ENCODE measurements at places on chromosomes 11 and 22.

- no peak for DNase-seq
Measured at GRCh38 chr11:112612250-112612849, 348.9 kb upstream of the NCAM1 start.

- no peak for DNase-seq
Measured at GRCh38 chr11:102497061-102497460, 33.5 kb downstream of the MMP7 start.

- DNase-seq, result no peak
Measured at GRCh38 chr11:122780296-122780949, 57.9 kb upstream of the CRTAM start.

DNA sequence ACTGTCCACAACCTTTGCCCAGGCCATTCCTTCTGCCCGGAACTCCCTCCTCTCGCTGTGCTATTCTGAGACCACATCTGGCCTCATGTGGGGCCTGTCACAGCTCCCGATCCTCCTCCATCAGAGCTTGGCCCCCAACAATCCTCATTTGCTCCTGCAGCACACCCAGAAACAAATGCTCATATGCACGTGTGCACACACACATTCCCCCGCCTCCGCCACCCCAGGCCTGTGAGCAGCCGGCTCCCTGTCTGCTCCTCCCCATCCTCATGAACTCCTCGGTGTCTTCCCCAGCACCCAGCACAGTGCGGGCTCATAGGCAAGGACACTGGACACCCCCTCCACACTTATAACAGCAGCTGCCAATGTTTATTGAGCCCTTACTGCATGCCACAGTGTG lies 29.7 kb upstream of the PICK1 start:
- no peak for DNase-seq

GRCh38 chr11:115705200-115705599 lies 201.0 kb upstream of the CADM1 start:
- DNase-seq, result no peak

DNA sequence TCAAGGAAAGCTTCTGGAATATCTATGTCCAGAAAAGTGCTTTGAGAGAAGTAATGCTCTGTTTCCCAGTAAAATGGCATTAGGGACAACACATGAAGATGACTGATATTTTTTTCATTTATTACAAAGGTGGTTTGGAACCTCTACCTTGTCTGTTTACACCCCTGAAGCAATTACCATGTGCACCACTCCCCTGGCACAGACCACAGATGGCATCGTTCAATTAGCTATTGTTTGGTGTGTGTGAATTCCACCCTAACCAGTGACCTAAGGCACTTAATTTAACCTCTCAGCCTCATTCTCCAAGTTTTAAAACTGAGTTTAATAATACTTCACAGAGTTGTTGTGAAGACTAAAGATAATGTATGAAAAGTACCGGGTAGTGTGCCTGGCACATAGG lies 127.6 kb upstream of the BMAL1 start:
- DNase-seq, result no peak

GRCh38 chr22:37018815-37019308 lies 385 bp downstream of the TST start:
- DNase-seq, result no peak

DNA sequence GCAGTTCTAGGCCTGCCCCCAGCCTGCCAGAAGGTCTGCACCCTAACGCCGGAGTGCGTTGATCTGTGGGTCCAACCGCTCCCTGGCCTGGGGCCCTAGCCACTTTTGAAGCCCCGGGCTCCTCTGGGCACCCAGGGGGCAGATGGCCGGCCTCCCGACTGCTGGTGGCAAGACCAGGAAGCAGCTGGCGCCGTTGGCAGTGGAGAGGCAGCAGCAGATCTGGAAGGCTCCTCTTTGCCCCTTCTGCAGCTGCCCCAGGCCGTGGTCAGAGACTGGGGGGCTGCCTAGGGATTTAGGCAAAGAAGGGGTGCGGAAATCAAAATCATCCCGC lies 445 bp upstream of the VWCE start:
- DNase-seq, result no peak

GRCh38 chr22:46090036-46090591 lies 60.2 kb upstream of the PPARA start:
- no peak for DNase-seq

DNA sequence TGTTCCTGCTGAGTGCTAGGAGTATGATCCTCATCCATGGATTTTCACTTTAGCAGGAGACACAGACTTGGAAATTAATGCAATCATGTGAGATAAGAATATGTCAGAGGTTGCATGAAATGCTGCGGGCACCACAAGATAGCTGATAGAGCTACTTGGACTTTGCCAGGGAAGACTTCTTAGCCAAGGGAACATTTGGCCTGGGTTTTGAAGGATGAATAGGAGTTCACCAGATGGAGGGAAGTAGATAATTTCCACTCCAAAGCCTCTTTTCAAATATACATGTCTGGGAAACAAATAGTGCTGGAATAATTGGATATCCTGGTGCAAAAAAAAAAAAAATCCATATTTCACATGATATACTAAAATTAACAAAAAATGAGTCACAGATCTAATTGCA lies 44.2 kb downstream of the MYO18B start:
- DNase-seq, result no peak

- DNase-seq, result no peak
Measured at GRCh38 chr11:2306452-2306823, 4.6 kb downstream of the TSPAN32 start.

- no peak for DNase-seq
Measured at GRCh38 chr11:24373516-24373915, 123.3 kb upstream of the LUZP2 start.

GRCh38 chr11:41826085-41826484 lies 366.6 kb upstream of the LRRC4C start:
- no peak for DNase-seq

DNA sequence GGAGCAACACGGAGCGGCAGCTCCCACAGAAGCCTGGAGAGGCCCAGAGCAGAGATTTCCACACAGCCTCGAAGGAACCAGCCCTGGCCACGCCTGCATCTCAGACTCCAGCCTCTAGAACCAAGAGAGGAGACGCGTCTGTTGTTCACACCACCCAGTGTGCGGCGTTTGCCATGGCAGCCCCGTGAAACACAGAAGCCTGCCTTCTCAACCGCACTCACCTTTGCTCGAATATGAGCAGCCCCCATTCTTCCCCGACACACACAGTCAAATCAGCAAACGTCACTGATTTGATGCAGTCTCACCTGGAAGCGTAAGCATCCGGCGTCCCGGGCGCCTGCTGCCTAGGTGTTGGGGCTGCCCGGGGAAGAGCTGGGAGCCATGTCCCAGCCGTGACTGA lies 14.2 kb upstream of the TALDO1 start:
- no peak for DNase-seq

DNA sequence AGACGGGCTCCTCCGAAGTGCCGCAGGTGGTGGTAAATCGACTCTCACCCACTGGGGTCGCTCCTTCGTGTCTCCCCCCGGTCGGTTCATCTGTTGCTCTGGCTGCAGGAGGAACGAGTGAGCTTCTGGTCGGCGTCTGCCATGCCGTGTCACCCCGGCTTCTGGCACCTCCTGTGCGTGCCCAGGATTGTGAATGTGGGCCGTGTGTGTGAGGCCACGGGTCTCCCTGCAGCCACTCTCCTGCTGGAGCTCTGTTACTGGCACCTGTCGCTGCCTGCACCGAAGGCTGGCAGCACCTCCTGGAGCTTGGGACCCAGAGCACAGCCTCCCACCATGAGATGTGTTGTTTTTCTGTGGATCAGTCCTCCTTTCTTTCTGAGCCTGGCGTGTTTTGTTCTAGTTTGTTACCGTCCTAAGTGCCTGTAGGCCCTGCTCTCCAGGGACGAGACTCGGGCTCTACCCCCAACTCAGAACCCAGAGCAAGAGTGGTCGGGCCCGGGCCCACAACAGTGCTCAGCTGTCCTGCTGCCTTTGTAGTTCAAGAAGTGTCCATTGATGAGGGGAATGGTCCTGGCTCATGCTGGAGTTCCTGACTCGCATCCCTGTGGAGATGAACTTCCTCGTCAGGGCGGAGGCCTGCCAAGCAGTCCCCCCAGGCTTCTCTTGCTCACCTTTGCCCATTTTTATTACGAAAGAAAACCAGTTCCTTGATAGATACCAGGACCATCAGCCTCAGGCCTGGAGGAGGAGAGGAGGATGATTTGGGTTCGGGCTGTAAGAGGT lies 66.6 kb downstream of the MED15 start:
- no peak for DNase-seq

DNA sequence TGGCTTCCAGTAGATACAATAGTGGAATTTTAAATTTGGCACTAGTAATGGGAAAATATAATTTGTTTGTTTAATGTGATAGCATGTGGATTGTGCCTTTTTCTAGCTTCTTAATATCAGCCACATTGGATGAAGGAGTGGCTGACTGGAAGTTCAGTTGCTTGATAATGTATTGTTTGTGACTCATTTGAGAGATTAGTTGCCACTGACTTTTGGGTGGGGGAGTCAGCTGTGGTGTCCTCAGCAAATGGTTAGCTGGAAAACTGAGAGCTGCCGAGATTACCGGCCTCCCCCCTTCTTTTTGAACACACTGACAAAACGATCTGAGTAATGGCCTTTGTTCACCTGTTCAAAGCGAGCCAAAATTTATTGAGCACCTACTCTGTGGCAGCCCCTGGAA lies 5.5 kb downstream of the JAM3 start:
- DNase-seq, result no peak

GRCh38 chr11:112777283-112777751 lies 183.9 kb upstream of the NCAM1 start:
- DNase-seq, result no peak

DNA sequence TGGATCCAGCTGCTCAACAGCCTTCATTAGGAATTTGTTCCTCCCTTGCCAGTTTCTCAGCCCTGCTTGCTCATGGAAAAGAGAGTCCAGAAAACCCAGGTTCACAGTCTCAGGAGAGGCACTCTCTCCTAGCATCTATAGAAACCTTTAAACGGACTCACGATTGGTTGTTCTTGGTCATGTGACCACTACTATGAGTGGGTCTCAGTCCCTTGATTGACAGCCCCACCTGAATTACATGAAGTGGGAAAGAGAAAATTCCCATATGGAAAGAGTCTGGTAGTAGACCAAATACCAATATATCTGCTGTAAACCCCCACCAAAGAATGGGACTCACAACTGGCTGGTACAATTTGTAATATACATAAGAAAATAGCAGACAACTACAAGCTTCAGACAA lies 54.4 kb downstream of the COMMD9 start:
- DNase-seq, result no peak

- no peak for DNase-seq
Measured at GRCh38 chr11:77144196-77144856, 16.3 kb downstream of the MYO7A start.

GRCh38 chr11:71434576-71435130 lies 13.5 kb downstream of the DHCR7 start:
- DNase-seq, result no peak

DNA sequence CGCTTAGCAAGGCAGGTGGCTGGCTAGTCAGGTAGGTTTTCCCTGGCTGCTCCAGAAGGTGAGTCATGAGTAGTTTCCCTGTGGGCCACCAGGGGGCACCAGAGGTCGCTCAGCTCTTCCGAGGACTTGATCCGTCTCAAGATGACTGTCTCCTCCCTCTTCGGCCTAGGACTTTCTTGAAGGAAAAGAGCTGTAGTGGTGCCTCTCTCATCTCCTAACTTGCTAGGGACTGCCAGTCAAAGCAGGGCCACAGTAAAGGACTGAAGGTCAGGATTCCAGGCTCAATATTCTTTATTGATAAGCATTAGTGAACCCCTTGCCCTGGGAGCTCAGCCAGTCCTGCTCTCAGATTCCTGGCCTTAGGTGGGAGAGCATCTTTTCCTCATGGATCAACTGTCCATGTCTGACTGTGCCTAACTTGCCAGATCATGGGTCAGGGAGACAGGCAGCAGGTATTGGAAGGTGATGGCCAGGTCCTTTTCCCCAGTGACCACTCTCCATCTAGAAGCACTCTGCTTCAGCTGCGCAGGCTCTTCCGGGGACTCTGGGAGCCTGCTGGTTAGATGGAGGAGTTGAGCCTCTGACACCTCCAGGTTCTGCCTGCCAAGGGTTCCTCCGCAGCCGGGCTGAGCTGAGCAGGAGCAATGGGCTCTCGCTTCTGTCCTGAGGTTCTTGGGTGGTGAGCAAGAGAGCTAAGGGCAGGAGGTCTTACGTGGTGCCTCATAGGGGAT lies 1.9 kb downstream of the POLD4 start:
- peak; percentile 23 for DNase-seq

DNA sequence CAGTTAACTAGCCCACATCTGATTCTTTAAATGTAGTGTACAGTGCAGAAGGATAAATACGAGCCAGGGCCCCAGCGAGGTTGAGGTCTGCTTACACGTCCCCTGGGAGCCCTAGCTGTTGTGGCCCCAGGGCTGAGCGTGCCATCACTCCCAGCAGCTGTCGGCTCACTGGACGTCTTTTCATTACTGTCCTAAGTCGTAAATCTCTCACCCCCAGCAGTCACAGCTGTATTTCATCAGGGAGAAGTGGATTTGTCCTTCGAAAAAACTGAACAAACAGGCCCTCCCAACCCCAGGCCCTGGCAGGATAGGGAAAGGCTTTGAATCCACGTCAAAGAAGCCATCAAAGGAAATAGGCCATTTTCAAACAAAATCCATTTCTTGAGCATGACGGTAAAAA lies 110.4 kb upstream of the CSNK2A3 start:
- DNase-seq, result no peak

- DNase-seq, result no peak
Measured at GRCh38 chr11:122811721-122812120, 26.6 kb upstream of the CRTAM start.

DNA sequence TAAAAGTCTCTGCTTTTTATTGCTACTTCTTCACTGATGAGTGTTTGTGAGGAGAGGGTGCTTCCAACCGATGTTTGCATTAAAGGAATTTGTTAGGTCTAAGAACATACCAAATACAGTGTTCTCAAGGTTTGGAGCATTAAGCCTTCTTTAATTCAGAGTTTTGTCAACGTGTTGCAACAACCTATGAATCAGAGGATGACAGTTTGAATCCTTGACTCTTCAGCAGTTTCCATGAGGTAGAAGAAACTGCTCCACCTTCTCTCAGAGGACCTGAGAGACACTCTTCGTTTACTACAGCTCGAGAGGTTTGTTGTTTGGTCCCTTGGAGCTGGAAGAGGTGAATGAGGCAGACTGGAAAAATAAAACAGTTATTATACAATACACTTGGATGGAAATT lies 55.7 kb downstream of the NCAM1 start:
- no peak for DNase-seq

DNA sequence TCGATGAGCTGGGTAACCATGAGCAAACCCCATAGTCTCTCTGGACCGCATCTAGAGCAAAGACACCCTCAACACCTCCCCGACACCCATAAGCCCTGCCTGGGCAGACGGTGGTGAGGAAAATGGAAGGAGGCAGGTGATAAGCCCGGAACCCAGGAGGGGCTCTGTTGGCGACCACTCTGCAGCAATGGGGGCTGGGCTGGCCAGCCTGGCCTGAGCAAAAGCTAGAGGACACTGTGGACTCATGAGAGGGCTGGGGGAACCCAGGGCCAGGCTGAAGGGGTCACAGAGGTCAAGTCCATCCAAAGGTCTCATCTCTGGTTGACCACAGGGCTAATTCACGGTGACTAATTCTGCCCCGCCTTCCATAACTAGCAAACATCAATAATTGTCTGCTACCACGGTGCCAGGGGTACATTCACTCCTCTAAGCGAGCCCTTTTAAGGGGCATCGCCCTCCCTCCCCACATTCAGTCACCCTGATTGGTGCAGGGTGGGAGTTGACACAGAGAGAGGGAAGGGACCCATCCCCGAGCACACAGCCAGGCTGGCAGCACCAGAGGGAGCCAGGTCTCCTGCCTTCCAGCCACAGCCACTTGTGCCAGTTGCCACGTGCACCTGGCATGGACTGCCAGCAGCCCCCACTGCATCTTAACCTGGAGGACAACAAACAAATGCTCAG lies 4.0 kb downstream of the PYGM start:
- no peak for DNase-seq

GRCh38 chr11:69734367-69734766 lies 30.5 kb upstream of the FGF19 start:
- DNase-seq, result no peak
